ENCODE measurements at places on chromosomes 6 and 20. TPM values are rescaled to one million over a fixed set of nuclear protein-coding genes. Genes with fewer than 3 reads are reported as not detected.

The JAG1 gene
- 59.7 TPM for total RNA-seq

The BPI gene
- not detected for total RNA-seq

The CLPSL2 gene
- not detected for total RNA-seq

The PPP1R14C gene
- 6.6 TPM for total RNA-seq

The FERMT1 gene
- 15.1 TPM for total RNA-seq
